ENCODE measurements at places on chromosomes 4 and X.
A peak's percentile ranks its signal among the peaks of the same experiment; 100 is the strongest.

DNA sequence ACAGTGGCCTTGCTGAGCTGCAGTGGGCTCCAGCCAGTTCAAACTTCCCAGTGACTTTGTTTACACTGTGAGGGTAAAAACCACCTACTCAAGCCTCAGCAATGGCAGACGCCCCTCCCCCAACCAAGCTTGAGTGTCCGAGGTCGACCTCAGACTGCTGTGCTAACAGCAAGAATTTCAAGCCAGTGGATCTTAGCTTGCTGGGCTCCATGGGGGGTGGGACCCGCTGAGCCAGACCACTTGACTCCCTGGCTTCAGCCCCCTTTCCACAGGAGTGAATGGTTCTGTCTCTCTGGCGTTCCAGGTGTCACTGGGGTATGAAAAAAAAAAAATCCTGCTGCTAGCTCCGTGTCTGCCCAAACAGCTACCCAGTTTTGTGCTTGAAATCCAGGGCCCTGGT is 168.9 kb upstream of the INTU start:
- no peak for DNase-seq

DNA sequence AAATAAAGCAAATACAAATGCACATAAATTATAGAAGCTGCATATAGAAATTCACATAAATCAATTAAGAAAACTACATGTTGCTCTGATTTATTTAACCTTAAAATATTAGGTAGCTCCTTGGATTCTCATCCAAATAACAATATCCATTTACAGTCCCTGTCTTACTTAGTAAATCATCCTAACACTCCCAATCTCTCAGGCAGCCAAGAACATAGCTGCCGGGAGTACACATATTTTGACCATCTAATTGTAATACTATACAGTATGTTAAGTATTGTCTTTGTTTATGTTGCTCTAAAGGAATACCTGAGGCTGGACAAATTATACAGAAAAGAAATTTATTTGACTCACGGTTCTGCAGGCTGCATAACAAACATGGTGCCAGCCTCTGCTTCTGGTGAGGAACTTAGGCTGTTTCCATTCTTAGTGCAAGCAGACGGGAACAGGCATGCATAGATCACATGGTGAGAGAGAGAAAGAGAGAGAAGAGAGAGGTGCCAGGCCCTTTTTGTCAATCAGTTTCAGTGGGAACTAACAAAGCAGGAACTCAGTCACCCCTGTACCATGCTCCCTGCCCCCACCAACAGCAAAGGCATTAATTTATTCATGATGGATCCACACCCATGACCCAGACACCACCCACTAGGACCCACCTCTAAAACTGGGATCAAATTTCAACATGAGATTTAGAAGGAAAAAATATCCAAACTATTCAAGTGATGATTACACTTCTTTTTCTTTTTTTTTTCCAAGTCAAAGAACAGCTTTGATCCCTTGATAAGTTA is 614.8 kb upstream of the TECRL start:
- no peak for DNase-seq

- no peak for DNase-seq
Observed at GRCh38 chr4:153275380-153276276, 68.9 kb upstream of the MND1 start.

DNA sequence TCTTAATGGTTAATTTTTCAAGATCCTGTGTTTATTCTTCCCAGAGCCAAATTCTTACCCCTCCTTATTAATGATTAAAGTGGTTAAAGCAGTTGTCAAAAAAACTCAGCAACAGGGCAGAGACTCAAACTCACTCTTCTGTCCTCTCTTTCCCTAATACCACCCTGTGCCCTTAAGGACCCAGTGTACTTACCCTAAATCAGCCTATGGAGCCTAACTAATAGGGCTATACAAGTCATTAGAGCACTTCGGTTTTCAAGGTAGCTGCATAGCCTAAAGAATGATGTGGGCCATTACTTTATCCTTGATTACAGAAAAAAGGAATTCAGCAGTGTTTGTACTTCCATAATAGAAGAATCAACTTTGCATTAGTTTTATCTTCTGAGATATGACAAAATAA is 216.3 kb downstream of the KCTD8 start:
- no peak for DNase-seq

- no peak for DNase-seq
Observed at GRCh38 chrX:31294475-31294874, 222.6 kb upstream of the FTHL17 start.

GRCh38 chr4:52726826-52727580 is 24.2 kb downstream of the ERVMER34-1 start:
- DNase-seq: no peak

GRCh38 chr4:82560853-82561785 is 669 bp downstream of the TMEM150C start:
- DNase-seq: no peak

DNA sequence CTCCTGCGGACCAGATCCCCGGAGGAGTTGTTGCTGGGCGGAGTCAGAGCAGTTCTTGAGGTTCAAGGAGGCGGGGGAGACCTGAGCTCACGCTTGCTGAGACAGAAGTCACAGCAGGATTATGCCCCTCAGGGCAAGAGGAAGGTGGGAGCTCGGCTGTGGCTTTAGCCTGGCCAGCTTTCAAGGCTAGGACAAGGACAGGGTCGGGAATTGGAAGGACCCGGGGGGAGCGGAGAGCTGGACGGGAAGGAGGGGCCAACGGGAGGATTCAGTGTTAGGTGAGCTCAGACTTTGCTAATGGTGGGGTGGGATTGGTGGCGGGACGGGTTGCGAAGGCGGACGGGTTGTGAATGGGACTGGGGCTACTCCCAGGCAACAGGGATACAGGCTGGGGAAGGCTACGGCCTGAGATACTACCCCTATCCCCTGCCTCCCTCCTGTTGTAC is at the start of gene RIBC1:
Gene RIBC1 (plus strand): TSS at position 13 of the 446 bp plus-strand sequence. CDS start 3,404 bp downstream, outside the sequence.
- DNase-seq: no peak

- DNase-seq: peak; percentile 70
Observed at GRCh38 chr4:77104791-77105540, 29.2 kb upstream of the CCNI start.

DNA sequence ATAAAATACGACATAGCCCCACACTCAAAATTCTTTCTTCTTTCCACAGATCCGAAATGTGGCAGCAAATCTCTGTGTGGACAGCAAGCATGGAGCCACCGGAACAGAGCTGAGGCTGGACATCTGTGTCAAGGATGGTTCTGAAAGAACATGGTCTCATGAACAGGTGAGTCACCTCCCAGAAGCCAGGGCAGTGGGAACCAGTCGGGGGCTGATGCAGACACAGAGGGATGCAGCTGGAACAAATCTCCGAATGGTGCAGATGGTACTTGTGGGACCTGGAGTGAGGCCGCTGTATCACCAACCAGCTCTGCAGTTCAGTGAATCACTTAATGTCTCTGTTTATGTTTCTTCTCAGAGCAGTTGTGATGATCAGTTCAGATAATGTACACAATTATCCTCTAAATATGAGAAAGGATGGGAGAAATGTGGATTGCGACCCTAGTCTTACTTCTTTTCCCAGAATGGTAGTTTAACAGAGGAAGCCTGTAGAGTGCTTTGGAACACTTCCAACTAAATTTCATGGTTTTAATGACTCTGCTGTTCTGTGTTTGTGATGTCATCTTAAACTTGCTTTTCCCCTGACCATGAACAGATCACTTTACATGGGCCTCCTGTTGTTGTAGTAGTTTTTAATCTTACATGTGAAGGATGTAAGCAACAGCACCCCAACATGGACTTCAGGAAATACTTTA is 159.3 kb upstream of the GALNT7 start:
- DNase-seq: no peak

DNA sequence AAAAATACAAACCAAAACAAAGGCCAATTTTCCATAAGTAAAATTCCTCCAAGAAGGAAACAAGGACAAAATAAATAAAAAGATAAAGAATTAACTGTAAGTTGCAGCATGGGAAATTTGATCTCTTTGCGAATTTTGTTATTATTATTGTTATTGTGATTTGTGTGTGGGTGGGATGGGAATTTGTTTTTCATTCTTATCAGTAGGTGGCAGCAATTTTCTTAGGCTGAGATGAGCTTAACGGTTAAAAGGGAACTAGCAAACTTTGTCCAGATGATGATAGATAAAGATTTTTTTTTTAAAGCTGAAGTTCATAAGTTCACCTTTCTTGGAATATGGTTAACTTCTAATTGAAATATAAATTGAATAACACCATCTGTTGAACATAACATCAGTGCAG is 83.2 kb upstream of the IL1RAPL2 start:
- no peak for DNase-seq

- no peak for DNase-seq
Observed at GRCh38 chr4:98612318-98613250, 45.8 kb downstream of the TSPAN5 start.

DNA sequence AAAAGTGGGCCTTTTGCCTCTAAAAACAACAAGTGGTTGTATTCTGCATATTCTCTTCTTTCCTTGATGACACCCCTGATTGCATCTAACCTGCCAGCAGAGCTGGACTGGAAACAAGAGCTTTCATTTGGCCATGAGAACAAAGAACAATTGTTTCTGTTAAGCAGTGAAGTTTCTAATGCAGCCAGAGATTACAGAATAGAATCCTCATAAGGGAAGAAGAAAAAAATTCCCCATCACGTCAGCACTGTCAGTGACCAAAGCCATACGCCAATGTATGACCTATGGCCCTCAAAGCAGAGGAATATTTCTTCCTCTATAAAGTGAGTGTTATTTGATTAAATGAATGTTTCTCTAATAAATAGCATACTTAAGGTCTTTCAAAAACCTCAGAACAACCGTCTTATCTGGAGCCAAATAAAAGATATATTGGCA is 529.1 kb upstream of the INTU start:
- DNase-seq: no peak

DNA sequence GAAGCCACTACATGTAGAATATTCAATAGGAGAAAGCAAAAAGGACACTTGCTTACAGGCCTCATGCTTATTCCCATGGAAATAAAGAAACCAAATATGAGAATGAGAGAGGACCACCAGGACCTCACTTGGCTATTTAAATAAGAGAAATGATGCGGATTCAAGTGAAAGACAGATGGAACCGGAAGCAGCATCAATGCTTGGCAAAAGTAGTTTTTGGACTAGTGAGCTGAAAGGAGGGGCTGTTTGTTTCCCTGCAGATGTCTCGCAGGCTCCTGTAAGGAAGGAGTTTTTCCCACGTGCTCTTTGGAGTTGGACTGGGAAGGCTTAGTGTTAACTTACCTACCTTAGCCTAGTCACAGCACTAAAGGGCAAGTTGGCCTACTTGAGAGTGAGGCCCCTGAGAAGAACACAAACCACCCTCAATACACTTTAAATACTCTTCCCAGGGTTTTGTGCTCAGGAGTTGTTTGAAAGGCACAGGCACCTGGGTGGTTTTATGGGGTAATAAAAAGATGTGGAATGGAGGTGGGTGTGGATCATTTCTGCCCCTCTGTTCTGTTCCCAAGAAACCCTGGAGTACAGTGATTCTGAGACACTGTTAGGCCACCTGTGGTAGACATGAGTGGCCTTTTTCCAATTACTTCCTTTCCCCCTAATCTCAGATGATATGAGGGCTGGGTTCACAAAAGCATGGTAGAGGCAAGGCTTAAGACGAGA is 113.3 kb upstream of the C1GALT1C1 start:
- DNase-seq: no peak

GRCh38 chrX:18348047-18348446 is 6.4 kb downstream of the SCML2 start:
- peak; percentile 2 for DNase-seq

GRCh38 chrX:135432881-135433521 is 11.3 kb downstream of the SMIM10L2A start:
- no peak for DNase-seq

- no peak for DNase-seq
Observed at GRCh38 chrX:31832263-31832662, 760.4 kb upstream of the FTHL17 start.

GRCh38 chrX:133980406-133980805 is 5.0 kb downstream of the GPC3 start:
- DNase-seq: no peak

- DNase-seq: no peak
Observed at GRCh38 chr4:24078347-24078962, 188.6 kb upstream of the PPARGC1A start.

- no peak for DNase-seq
Observed at GRCh38 chr4:185925910-185926360, 113.9 kb upstream of the SORBS2 start.

DNA sequence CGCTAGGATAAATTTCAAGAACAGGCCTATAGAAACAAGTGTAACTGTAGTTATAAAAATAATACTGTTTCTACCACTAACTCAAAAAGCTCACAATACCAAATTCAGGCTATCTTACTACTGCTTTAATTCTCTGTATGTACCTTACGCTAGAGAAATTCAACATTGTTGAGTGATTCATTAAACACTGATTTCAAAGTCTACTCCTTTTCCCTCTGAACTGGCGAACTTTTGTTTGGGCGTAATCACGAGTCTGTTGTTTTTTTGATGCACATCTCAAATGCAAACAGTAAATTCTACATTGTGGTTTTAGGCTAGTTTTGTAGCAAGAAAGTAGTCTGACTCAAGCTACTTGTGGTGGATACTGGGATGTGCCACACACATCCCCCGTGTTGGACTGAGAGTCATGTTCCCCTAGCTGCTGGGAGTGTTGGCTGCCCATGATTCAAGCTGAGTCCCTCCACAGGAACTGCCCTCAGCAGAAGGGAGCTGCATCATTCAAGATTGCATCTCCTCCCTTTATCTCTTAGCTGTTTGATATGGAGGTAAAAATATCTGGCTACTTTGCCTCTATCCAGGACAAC is 406.1 kb downstream of the RAPGEF2 start:
- DNase-seq: no peak

DNA sequence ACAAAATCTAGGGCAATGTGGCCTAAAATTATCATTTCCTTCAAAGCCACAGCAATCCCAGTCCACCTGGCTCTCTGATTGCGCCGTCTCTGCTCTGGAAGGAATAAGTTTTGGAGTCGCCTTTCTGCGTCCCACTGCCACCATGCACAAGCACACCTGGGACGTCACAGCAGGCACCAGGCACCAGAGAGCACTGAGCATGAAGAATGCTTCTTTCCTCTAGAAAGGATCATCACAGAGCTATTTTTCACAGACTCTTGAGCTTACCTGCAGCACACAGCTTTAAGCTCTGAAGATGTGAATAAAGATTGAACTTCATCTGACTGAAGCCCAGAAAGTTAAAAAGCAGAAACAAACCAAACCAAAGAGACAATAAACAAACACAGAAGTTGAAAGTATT is 170.0 kb upstream of the PPARGC1A start:
- DNase-seq: no peak
